ENCODE measurements at places on chromosomes 11 and 22. TPM values are rescaled to one million over a fixed set of nuclear protein-coding genes. Genes with fewer than 3 reads are reported as not detected.

GRCh38 chr11:72725724-72726028, 26.5 kb downstream of the ARAP1 start:
- DNase-seq: no peak

- peak; percentile 51 for DNase-seq
These were observed at the start of gene NNMT for GRCh38 chr11:114295676-114296604. NNMT (plus strand) TSS chr11:114296399; CDS start chr11:114296557, 158 bp downstream.

Gene TRMT2A
- total RNA-seq: 67.1 TPM

- DNase-seq: no peak
These were observed 130.3 kb upstream of the TBCEL start for GRCh38 chr11:120893440-120894201.

DNA sequence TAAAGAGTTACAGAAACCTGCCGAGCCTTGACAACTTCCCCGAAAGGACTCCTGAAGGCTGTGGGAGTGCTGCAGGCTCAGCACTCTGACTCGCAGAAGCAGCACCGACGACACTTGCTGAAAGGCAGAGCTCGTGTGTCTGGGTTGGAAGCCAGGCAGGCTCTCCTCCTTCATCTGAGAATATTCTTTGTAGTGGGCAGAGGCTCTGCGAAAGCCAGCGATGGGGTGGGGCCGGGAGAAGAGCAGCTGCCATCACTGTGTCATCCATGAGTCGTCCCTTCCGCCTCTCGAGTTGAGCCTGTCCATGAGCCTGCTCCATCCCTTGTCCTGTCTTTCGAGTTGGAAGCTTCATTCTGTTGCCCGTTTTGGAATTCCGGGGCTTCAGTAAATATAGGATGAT, 11.9 kb downstream of the GLB1L2 start:
- no peak for DNase-seq

DNA sequence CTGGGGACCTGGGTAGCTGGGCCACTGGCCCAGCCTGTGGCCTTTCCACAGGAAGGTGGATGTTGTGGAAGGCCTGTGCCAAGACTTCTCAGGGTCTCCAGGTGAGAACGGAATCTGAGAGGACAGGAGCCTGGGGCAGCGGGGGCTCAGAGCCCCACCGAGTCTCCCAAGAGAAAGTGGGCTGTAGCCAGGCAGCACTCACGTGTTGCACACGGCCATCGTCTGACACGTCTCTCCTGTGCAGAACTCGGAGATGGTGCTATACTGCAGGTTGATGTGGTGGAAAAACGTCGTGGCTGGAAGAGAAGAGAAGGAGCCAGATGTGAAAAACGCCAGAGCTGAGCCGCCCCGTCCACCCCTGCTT, 6.4 kb downstream of the MOB2 start:
- no peak for DNase-seq

GRCh38 chr11:11626128-11626527, 4.3 kb upstream of the GALNT18 start:
- no peak for DNase-seq

- no peak for DNase-seq
These were observed 467 bp downstream of the ESS2 start for GRCh38 chr22:19143967-19144400.

Gene KRTAP5-11
- not detected for total RNA-seq

Measured in mucosa of gallbladder (tissue), 1 donor.